Activated naive CD4-positive, alpha-beta T cell treated with anti-CD3 and anti-CD28 coated beads, Interleukin-2, amount 10 ng/mL, durations not matched to agents 7 days and 5 days (primary cell): ENCODE measurements at places on chromosomes 3 and 15.

- no peak for DNase-seq
These were observed 32.2 kb downstream of the TFRC start for GRCh38 chr3:196049653-196050052.

GRCh38 chr15:73984208-73984979 is 7.7 kb downstream of the STOML1 start:
- no peak for DNase-seq

DNA sequence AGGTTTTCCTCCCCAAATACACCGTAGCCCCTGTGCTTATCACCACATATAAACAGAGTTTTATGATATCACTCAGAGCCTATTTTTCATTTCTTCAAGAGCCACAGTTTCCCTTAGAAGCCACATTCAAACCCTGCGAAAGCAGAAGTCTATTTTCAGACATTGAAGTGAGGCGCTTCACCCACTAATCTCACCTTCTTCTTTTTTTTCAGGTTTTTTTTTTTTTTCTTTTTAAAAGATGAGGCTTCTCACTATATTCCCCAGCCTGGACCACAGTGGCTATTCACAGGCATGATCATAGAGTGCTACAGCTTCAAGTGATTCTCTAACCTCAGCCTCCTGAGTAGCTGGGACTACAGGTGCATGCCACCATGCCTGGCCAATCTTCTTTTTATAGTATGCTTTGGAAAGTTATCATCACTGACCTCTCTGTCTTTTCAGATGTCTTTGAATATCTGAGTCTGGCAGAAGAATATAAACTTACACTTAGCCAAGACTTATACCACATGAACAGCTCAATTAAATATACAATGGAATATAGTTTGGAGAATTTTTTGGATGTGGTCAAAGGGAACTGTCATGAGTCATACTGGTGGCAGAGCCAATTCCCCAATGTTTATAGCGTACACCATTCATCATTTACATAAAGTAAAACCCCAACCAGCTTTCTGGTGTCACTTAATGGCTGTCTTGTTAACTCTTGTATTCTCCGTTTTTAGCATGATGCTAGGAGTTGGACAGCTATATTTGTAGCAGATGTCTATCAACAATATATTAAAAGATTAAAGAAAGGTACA is 59.7 kb upstream of the CCDC50 start:
- no peak for DNase-seq

- DNase-seq, result no peak
These were observed 82.2 kb upstream of the SLC6A6 start for GRCh38 chr3:14320219-14320618.

DNA sequence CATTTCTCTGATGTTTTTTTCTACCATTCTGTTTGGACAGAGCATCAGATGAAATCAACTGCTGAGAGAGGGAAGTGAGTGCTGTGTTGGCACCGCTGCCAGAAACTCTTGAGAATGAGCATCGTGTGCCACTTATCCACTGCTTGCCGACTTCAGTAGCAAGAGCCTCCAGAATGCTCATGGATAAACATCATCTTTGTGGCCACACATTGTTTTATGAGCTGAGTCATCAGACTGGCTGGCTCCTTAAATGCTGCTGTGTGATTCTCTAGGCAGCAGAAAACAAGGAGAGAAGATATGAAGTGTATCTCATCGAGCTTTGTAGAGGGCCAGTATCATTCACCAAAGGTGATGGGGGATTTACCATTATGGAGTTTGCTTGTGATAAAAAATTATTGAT is 3.4 kb upstream of the DOCK3 start:
- no peak for DNase-seq

DNA sequence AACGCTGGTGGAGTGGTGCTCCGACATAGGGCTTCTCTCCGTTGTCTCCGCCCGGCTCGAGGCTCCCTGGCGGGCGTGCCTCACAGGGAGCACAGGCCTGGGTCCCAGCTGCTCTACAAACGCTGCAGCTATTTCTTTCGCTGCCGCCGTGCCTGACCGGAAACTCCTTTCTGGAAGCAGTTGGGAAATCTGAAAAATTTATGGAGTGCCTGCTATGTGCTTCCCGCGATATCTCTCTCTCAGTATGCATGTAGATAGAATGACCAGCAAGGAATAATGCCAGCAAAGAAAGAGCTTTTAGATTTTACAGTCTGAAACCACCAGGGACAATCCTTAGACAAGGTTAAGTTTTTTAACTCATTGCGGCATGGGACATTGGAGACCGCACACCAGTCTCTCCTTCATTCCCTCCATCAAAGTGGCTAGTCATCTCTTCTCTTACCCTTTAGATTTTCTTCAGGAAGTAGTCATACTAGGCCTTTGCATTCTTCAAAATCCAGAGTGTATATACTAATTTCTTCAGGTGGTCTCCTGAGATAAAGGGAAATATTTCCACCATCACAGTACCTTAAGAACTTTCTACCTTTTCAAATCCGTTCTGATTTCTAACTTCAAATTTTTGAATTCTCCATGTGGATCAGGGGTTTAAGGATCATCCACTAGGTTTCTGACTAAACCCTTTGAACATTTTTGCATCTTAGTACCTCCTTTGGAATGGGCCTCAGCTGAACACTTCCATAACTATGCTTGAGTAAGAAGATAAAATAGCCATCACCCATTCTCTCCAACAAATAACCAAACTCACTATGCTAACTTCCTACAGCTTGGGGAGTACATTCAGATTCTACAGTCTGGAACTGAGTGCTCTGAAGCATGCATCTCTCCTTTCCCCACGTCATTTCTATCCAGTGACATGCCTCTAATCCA is 1.1 kb upstream of the NPHP3 start:
- DNase-seq, result no peak

- DNase-seq, result no peak
These were observed 765.1 kb downstream of the ROBO1 start for GRCh38 chr3:79002465-79003372.

GRCh38 chr15:58217460-58217859 is 79.3 kb downstream of the AQP9 start:
- no peak for DNase-seq

- peak; percentile 22 for DNase-seq
These were observed 8.3 kb upstream of the PLCH1 start for GRCh38 chr3:155753038-155753639.

DNA sequence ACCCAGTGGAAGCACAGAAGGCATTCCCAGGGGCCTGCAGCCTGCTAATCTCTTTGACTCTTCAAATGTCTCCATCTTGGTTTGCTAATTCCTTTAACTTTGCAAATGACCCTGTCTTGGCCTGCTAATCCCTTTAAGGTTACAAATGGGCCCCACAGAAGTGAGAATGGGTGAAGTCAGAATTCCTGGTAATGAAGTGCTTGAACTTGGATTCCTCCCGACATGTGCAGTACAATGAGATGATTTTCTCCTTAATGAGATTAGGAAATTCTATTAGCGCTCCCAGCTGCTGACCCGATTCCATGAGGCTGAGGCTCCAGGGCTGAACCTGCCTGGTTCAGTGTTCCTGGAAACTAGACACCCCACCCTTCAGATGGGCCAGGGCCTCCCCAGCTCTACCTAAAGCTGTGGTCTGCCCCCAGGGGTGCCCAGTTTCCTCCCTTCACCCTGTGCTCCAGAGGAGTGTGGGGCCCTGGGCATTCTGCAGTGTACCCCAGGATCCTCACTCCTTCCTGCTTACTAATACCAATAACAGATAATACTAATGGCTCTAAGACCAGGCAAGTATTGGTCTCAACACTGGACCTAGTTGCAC is 47.4 kb downstream of the SCN5A start:
- DNase-seq, result no peak

- peak; percentile 71 for DNase-seq
These were observed 30.5 kb downstream of the RFTN1 start for GRCh38 chr3:16482770-16483531.

DNA sequence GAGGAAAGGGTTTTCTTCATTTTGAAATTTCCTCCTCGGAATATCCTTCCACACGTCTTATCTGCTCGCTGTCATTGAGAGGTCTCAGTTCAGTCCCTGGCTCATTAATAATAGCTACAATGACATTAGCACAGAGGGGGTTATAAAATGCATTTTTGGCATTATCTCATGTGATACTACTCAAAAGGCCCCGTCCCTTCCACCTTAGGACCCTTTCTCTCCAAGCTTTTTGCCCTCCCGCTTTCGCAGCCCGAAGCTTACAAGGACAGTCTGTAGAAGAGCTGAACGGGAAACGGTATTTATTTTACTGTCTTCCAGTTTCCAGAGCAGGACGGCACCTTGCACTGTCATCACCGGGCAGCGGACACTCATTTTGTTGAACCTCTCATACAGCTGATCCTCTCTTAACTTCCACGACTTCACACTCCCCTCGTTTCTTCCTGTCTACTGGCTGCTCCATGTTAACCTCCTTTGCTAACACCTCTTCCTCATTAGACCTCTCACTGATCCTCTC is 5.6 kb upstream of the PLEKHO2 start:
- DNase-seq, result no peak

DNA sequence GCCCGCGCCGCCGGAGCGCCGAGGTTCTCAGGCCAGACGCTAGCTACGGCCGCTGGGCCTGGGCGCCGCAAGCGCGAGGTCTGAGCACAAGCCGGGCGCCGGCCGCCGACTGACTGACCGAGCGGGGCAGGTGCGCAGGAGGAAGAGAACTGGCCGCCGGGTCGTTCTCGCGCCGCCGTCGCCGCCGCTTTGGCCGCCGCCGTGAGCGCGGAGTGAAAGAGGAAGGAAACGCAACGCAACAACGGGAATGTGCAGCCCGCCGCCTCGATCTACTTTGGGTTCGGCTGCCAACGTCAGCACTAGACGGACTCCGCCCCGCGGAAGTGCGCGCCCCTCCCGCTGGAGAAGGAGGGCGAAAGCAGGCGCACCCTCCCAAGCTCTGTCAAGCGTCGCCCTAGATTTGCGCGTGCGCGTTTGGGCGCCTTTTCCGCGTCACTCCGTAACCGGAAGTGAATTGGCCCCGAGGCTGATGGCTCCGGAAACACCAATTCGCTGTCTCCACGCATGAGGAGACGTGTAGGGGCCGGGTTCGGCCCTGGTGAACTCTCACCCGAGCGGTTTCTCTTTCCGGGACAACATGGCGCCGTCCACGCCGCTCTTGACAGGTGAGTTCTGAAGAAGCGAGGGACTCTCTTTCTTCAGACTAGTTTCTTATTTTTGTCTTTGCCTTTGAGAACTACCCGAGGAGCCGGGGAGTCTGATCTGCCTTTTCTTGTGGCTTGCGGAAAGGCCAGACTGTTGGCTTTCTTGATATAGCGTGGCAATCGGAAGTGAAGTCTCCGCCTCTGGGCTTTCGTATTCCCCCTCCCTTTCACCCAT is at the start of the genes EIF2A and SERP1:
EIF2A (plus strand) TSS at position 562 of the 819 bp plus-strand sequence; CDS start at position 578, 16 bp downstream.
SERP1 (minus strand) TSS at position 271 of the 819 bp plus-strand sequence. CDS start 361 bp downstream, outside the sequence.
- DNase-seq, result peak; percentile 99

GRCh38 chr3:136463170-136463569 is 213.0 kb downstream of the PCCB start:
- DNase-seq, result no peak

GRCh38 chr15:67768313-67768977 is 56.9 kb upstream of the SKOR1 start:
- DNase-seq, result no peak

DNA sequence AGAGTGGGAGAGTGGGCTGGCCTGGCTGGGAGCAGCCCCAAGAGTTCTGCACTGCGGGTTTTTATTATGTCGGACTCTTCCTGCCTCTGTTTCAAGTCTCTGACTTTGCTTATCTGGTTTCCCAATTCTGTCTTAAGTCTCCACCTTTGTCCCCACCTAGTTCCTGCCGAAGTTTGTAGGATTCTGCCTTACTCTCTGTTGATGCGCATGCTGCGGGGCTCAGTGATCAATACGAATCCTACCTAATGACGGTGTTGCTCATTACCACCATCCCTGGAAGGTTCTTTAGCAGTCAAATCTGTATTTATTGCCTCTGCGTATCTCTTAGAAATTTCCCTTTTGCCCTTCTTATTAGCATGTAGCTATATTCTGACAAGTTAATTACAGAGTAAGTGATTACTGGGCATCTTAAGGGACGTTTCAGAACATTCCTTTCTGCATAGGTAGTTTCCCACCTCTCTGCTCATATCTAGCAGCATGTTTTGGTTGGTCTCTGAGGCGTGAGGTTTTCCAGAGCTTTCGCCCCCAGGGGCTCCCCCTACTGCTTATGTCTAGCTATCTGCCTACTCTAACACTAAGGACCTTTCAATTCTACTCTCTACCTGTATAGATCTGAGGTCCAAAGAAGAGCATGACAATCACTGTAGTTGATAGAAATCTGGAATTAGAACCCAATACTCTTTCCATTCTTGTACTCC is 236.0 kb upstream of the EIF1B start:
- DNase-seq, result no peak

DNA sequence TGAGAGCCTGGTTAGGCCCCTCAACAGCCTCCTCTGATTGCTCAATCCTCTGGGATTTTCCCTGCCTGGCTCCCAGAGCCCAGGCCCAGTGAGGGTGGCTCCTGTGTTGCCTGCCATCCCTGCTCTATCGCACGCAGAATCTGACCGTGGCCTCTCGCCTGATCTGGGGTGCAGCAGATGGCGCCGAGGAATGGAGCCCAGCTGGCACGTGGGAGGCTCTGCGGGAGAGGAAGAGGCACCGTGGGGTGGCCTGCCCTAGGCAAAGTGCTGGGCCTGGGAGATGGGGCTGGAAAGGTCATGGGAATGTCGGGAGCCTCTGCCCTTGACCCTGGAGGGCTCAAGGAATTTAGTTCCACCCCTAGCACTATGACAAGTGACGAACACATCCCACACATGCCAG is 10.3 kb downstream of the SV2B start:
- DNase-seq, result no peak

- no peak for DNase-seq
These were observed 21.7 kb upstream of the ARHGEF3 start for GRCh38 chr3:56823421-56823926.

DNA sequence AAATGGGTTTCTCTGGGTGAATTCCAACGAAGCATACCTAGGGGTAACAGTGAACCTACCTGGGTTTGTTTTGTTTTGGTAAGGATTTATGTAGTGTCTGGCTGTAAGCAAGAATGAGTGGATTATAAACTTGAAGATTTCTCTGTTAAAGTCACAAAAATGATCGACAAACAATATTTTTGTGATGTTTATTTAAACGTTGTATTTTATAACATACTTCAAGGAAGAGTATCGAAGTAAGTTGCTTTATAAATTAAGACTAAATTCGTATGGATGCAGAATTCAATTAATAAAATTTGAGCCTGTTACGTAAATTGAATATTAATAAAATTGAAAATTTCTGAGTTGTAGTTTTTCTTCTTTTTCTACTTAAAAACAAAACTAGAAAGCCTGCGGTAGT is 982 bp upstream of the ZDHHC23 start:
- DNase-seq, result no peak

- DNase-seq, result no peak
These were observed 822 bp downstream of the ST8SIA2 start for GRCh38 chr15:92394309-92395097.

DNA sequence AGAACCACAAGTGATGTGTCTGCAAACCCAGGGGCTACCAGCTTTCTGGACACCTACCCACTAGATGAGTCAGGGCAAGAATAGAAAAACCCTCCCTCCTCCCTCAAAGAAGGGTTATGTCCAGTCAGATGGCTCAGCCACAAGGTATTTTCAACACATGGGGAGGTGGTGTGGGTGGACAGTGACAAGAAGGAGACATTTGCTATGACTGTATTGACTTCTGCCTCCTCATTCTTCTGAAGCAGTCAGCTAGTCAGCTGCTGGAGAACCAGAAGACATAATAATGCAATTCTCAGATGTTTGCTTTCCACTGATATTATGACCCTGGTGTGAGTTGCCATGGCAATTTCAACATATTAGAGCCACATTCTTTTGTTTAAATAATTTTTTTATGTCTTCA is 66.7 kb upstream of the GOLGA8B start:
- no peak for DNase-seq
